ENCODE measurements at places on chromosomes 2 and 18.

DNA sequence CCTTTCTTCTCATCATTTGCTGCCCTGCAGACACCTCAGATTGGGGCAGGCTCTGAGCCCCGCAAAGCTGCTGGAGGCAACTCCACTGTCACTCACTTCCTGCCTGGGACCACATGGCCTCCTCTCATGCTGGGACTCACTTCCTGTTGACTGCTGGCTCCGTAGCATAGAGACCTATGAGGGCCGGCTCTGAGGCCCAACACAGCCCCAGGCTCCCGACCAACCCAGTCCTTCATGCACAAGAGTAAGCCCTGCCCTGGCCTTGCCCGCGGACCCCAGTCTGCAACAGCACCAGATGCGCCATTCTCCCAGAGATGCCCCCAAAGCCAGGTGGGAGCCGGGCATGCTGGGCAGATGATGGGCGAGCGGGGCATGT lies 55.7 kb downstream of the DNMT3A start:
- no peak for DNase-seq

DNA sequence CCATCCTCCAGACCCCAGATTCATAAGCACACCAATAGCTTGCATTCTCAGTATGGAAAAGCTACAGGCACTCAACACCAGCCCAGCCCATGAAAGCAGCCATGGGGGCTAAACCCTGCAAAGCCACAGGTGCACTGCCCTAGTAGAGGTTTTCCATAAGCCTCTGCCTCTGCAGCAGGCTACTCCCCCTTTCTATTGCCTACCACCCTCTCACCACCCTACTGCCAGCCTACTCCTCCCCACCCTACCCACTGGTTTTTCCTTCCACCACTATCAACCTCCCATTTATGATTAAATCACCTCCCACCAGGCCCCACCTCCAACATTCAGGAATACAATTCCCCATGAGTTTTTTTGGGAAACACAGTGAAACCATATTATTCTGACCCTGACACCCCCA lies 96.4 kb upstream of the TEKT4 start:
- DNase-seq, result no peak

- DNase-seq, result no peak
These were observed 84.8 kb downstream of the VRK2 start for GRCh38 chr2:58131191-58132011.

GRCh38 chr2:110157153-110157793 lies 41.7 kb upstream of the MALL start:
- DNase-seq, result no peak

DNA sequence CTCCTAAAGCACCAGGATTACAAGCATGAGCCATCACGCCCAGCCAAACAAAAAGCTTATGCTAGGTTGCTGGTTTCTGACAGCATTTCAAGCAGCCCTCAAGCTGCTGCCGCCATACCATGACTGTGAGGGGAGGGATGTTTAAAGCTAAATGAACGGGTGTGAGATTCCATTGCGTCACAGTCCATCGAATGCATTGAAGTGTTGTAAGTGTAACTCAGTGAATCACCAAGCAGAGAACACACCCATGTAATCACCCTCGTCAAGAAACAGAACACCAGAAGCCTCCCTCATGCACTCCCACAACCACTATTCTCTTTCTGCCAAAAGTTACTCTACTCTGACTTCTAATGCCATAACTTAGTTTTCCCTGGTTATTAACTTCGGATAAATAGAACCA lies 32.8 kb upstream of the MC5R start:
- DNase-seq, result no peak

DNA sequence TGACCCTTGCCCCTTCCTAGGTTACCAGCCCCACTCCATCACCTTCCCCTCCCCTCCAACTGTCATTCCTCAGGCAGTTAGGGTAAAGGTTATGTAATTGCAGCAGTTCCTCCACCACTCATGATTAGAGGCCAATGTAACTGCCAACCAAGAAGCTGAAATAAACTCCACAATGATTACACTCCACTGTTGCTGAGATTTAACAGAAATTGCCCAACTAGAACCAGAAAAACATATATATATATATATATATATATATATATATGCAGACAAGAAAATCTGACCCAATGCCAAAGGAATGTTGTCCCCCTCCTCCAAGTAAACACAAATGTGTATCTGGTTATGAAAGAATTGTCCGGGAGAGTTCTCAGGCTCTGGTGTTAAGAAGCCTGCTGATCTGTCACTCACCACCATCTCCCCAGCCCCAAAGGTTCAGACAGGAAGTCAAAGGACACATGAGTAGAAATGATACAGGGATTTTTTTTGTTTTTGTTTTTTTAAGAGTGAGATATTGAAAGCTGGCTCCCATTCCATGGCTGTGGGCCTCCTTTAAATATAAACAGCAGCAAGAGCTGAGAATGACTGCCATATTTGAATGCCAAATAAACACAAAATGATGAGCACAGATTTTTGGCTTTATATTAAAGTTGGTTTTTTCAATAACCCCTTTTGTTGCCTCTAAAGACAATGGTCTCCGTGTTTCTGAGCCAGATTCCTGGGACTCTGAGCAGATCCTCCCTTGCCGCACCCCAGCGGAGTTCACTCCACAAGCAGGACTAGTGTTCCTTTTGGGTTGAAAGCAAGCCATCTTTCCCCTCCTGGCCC lies 127.2 kb upstream of the MAPRE2 start:
- no peak for DNase-seq

DNA sequence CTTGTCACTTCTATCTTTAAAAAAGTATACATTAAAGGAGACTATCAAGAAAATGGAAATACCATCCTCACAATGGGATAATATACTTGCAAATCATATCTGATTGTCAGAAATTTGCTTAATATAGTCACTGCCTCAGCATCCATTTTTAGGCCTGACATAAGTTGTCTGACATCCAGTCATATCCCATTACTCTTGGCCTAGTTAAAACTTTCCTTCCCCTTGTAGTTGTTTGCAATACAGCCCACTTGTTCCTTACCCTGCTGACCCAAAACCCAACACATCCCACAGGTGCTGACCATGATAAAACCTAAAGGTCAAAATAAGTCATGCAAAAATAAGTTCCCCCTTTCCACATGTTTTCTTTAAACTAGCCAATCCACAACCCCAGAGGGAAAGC lies 3.6 kb upstream of the ARHGEF33 start:
- no peak for DNase-seq

- no peak for DNase-seq
These were observed 98.7 kb downstream of the PIGN start for GRCh38 chr18:62088156-62088555.

DNA sequence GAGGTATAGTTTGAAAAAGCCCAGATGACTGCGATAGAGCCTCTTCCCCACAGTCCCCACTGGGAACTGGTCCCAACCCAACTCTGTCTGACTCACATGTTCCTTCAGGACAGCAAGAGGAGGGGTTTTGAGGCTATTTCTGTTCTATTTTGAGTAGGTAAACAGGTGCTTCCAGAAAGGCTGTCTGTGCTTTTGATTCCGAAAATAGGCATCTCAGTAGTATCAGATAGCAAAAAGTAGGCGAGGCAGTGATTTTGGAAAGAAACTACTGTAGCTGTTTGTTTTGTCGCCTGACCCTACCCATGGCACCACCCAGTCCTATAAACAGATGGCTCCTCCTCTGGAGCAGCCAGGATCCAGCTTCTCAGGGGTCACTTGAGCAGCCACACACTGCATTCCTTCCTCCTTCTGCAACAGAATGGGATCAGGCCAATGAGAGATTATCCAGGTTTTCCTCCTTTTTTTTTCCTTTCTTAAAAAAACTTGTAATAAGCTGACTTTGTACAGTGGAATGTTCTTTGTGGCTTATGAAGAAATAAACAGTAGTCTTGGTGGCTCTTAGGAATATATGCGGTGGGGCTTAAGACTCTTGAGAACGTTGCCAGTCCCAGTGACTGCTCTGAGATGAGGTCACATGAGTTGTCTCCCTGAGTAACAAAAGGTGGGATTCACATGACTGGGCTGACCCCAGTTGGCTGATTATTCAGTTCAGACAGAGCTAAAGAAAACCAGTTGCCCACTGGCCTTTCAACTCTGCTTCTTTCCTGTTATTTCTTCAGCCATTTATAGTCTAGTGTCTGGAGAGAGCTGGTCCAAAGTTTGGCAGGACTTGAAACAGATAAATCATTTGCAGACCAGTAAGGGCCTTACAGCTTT lies 98.6 kb downstream of the KCNS3 start:
- DNase-seq, result no peak

Measured in cortex of kidney (tissue), 1 donor.